SHP77 (cell line): ENCODE measurements at places on chromosomes 16 and 17.
A peak's percentile ranks its signal among the peaks of the same experiment; 100 is the strongest.

- no peak for DNase-seq
Observed at GRCh38 chr16:13118091-13118490, 216.7 kb downstream of the SHISA9 start.

DNA sequence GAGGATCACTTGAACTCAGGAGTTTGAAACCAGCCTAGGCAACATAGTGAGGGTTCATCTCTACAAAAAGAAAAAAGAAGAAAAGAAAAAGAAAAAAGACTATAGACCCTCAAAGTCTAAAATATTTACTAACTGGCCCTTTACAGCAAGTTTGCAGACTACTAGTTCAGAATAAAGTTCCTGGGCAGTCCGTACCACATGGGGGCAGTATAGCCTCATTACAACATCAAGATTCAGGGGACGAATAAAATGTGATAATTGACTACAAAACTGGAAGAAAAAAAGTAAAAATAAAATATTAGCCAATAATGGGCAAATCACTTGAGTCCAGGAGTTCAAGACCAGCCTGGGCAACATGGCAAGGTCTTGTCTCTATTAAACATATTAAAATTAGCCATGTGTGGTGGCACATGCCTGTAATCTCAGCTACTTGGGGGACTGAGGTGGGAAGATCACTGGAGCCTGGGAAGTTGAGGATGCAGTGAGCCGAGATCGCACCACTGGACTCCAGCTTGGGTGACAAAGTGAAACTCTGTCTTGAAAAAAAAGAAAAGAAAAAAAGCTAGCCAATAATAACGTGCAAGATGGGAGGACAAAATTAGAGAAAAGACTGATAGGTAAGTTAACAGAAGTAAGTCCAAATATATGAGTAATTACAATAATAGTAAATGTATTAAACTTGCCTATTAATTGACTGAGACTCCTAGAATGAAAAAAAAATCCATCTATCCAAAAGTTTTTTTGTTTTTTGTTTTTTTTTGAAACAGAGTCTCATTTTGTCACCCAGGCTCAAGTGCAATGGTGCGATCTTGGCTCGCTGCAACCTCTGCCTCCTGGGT, 129.4 kb upstream of the SEC14L1 start:
- DNase-seq: peak; percentile 52

- DNase-seq: no peak
Observed at GRCh38 chr16:65119435-65119834, 2.4 kb downstream of the CDH11 start.

- no peak for DNase-seq
Observed at GRCh38 chr16:57565461-57565860, 23.0 kb downstream of the ADGRG5 start.

DNA sequence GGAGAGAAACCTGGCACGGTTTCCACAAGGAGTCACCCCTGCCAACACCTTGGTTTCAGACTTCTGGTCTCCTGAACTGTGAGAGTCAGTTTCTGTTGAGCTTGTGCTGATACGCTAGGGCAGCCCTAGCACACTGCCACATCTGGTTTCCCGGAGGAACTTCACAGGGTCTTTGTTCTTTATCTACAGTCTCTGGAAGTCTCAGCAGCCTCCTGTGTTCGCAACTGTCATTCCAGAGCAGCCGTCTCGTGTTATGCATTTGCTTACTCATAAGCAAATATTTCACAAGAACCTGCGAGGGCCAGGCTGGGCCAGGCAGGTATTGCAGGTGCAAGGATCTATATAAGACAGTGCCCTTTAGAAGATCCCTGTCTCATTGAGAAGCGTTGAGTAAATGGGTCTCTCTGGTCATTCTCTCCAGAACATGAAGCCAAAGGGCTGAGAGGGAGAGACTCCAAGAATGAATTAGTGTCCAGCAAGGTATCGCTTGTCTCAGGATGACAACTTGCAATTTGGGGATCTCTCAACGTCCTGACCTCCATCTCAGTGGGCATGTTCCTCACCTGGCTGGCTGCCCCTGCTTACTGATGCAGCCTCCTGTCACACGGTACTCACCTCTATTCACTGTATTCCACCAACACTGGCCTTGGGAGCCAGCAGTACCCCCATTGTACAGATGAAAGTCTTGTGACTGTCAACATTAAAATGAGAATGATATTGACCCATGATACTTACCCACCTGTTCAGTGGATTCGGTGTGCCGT, 141.2 kb downstream of the WWOX start:
- no peak for DNase-seq

DNA sequence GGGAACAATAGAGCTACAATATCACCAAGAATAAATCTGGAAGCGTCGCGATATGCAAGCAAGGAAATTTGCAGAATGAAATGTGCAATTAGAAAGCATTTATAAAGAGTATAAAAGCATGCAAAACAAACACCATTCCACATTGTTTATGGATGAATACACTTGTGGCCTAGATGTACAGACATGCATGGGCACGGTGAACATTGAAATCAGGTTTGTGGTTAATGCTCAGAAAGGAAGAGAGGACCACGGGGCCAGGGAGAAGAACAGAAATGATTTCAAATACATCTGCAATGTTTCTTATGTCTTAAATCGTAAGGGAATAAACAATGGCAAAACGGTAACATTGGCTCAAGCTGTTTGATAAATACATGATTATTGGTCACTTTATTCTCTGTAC, 235.9 kb downstream of the FOXL1 start:
- DNase-seq: no peak

- DNase-seq: peak; percentile 72
Observed at GRCh38 chr17:14302431-14303099, 1.7 kb downstream of the HS3ST3B1 start.

- DNase-seq: no peak
Observed at GRCh38 chr17:49553676-49554335, 21.9 kb upstream of the NXPH3 start.

DNA sequence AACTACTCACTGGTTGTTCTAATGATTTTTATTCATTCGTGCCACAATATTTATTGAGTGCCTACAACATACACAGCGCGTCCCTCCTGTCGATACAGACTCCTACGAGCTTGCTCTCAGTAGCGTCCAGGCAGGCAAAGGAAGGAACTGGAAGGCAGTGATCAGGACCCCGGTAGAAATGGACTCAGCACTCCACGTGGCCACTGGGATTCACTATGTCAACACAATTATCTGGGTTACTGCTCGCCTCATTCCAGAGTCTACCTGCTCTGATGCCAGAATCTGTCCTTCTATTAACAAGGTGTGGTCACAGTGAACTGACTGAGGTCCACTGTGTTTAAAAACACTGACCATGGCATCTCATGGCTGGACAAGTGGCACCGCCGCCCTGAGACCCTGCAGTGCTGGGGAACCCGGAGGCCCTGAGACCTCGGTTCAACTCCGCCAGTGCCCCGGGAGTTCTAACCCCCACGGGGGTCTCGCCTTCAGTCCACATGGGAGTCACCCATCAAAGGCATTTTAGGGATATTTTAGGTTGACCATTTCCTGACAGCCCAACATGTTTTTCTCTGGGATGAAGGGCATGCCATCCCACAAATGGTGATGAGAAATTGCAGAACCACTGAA, 71.4 kb downstream of the ZFHX3 start:
- no peak for DNase-seq

DNA sequence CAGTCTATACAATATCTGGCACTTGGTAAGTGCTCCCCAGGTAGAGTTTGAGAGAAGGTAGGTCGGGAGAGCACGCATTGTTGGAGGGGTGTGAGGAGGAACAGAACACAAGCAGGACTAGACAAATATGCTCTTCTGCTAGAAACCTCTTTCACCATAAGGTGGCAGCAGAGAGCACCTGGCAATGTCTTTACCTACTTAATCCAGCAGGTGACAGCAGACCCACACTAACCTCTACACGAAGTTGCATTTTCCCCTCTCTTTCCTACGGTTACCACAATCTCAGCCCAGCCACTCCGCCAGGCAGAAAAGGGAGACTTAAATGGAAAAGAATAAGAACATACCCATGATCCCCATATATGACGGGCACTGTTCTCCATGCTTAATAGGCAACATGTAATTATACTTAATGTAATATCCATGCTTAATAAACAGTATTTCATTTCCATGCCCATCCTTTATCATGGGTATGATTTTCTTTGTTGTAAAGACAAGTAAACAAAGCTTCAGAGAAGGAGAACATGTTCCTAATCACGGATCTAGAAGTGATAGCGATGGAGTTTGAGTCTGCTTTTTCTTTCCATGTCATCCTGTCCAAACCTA, 55.1 kb upstream of the CCL2 start:
- peak; percentile 80 for DNase-seq

GRCh38 chr17:47993964-47994363, 23.1 kb downstream of the CDK5RAP3 start:
- no peak for DNase-seq

DNA sequence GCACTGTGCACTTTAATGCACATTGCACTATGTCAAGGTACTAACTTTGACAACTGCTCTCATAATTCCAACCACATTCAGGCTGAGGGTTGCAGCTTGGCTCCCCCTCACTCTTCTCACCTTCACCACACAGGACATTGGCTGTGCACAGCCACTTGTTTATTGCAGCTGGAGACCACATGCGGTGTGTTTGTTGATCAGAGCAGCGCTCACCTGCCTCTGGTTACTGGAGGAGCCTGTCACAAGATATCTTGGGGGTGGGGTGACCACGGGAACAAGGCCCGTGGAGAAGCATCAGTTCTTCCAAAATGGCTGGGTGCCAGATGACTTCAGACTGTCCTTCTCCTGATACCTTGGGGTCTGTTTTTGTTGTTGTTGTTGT, 10.6 kb upstream of the CCL5 start:
- DNase-seq: no peak

- no peak for DNase-seq
Observed at GRCh38 chr16:85911251-85911930, 12.4 kb downstream of the IRF8 start.

- no peak for DNase-seq
Observed at GRCh38 chr17:81578561-81579225, 26.5 kb upstream of the FAAP100 start.

DNA sequence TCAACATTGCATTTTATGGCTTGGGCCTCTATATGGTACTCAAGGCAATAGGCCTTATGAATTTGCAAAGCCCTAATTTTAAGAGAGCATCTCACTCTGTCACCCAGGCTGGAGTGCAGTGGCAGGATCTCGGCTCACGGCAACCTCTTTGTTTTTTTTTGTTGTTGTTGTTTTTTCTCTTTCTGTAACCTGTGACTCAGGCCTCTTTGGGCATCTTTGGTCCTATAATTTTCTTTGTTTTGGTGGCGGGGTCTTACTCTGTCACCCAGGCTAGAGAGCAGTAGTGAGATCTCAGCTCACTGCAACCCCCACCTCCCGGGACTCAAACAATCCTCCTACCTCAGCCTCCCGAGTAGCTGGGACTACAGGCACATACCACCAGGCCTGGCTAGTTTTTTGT, 21.8 kb upstream of the HERPUD1 start:
- no peak for DNase-seq

DNA sequence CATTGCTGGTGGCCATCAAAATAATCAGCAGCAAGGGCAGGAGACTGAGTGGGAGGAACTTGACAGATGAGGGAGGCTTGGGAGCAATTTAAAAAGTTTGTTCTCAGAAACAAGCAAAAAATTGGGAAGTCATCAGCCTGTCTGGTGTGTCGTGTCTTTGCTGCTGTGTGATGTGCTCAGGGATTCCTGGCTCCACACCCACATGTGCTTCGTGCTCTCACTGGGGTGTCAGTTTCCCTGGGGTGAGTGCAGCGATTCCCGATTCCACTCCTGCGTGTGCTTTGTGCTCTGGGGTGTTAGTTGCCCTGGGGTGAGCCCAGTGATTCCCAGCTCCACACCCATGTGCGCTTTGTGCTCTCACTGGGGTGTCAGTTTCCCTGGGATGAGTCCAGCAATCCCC, 228.1 kb downstream of the SNX29 start:
- DNase-seq: no peak
